ENCODE measurements at places on chromosomes 7 and 10. TPM values are rescaled to one million over a fixed set of nuclear protein-coding genes. Genes with fewer than 3 reads are reported as not detected.

The RPEL1 gene
- not detected for total RNA-seq

The NACAD gene
- total RNA-seq = 4.4 TPM

The INSIG1 gene
- total RNA-seq = 184 TPM

The SFXN2 gene
- total RNA-seq = 14.3 TPM

The MRLN gene
- not detected for total RNA-seq

The KLF14 gene
- total RNA-seq = not detected

The AKR1C8 gene
- total RNA-seq = not detected

The NEUROG3 gene
- total RNA-seq = not detected

The LRRN3 gene
- total RNA-seq = not detected

The ETV1 gene
- 6.5 TPM for total RNA-seq

The PRKCQ gene
- total RNA-seq = 8.0 TPM

DNA sequence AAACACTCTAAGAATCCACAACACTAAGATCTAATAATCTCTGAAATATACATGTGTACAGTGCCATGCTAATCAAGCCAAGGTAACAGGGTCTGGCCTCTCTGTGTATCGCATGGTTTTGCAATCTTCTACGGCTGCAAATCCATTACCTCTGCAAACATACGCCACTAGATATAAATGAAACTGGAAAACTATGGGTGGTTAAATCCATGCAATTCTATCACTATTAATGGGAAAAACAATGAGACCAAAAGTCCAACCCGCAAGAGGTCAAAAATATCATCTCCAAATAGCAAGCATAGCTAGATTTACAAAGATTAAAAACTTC, 23.0 kb downstream of the SGCE start:
- DNase-seq = no peak

- DNase-seq = no peak
These were observed 164.2 kb downstream of the PCLO start for GRCh38 chr7:82998436-82998835.

DNA sequence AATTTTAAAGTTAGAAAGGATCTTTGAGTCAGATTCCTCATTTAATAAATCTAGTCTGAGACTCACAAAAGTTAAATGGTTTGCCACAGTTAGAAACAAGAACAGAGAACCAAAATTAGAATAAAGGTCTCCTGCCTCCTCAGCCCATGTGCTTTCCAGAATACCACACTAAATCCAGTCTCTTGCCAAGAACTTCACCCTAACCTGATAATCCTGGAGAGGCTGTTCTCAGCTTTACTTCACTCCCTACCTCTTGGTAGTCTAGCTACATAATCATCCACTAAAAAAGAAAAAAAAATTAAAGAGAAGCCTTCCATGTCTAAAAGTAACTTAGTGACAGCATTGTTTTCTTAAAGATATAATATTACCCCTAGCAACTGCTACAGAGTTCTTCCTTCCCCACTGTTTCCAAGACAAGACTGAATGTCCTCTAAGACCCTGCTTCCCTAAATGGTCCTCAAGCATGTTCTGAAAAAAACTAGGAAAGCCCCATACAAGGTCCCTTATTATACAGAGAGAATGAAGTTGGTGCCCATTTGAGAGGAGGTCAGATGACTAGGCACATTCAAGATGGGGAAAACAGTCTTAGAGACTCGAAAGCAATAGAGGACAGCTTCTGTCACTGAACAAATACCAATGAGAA, 56.8 kb downstream of the ZNF438 start:
- DNase-seq = no peak

DNA sequence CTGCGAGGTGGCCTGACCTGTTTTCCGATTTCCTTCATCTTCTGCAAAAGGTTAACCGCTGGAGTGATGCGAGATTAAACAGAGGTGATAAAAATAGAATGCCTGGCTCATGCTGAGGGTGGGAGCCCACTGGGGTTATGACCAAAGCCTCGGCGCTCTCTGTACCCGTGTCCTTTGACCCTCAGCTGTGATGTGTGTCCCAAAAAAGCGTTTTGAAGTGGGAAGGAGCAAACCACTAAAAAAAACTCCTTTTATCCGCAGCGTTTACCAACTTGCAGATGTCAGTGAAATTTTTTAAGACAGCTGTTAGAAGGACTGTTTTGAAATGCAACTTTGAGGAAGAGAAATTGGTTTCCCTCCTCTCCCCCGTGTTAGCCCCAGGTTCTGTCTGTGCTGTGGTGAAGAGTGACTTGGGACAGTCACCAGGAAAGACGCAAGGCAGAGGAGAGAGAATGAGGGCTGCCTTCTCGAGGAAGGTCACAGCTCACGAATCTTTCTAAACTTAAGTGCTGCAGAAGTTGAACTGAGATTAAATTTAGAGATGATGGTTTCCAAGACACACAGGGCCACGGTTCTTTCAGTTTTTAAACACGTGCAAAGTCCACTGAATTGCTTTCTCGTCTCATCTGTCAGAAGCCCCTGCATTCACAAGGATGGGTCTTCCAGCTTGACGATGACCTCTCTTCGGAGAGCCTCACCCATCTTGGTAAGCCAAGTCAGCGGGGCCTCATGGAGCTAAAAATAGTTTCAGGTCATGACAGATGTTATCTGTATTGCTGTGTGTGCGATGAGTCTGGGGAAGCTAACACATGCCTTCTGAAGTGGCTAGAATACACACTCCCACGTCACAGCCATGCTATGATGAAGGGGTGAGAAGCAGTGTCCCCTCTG, 27.6 kb downstream of the AMZ1 start:
- no peak for DNase-seq

DNA sequence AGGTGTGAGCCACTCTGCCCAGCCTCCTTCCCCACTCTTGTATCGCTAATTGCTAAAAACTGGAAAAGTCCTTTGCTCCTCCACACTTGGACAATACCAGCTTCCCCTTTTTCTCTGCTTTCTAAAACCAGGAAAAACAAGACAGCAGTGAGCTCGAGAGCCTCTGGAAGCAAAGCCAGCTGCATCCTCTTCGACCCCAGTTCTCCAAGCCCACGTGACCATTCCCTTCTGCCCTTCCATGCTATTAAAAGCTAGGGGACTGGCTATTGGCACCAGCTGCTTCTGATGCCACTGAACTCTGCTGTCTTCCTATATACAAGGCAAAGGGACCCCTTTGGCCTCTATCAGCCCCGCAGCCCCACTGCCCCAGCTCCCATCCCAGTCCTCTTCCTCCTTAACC, 92.2 kb downstream of the SPDYE5 start:
- DNase-seq = no peak

GRCh38 chr7:87411186-87411585, 64.3 kb downstream of the ABCB4 start:
- no peak for DNase-seq

GRCh38 chr10:22631646-22632278, 82.6 kb downstream of the PIP4K2A start:
- DNase-seq = no peak

GRCh38 chr10:110698340-110698739, 54.2 kb downstream of the RBM20 start:
- DNase-seq = no peak

- peak; percentile 61 for DNase-seq
These were observed 109.9 kb downstream of the AHR start for GRCh38 chr7:17408245-17408903.

DNA sequence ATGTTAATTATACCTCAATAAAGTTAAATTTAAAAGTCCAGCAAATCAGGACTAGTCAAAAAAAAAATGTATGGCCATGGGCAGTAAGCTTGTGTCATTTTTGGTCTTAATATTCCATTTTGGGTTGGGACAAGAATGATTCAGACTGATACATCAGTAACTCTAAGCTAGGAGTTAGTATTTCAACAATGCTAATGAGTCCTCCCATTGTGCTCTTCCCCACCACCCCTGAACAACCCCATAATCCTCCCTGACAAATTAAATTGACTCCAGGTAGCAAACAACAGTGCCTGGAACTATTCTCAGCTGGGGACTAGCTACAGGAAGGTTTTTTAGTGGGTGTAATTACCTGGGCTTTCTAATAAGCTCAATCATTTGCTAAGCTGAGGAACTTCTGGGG, 30.7 kb upstream of the KCNIP2 start:
- DNase-seq = no peak

DNA sequence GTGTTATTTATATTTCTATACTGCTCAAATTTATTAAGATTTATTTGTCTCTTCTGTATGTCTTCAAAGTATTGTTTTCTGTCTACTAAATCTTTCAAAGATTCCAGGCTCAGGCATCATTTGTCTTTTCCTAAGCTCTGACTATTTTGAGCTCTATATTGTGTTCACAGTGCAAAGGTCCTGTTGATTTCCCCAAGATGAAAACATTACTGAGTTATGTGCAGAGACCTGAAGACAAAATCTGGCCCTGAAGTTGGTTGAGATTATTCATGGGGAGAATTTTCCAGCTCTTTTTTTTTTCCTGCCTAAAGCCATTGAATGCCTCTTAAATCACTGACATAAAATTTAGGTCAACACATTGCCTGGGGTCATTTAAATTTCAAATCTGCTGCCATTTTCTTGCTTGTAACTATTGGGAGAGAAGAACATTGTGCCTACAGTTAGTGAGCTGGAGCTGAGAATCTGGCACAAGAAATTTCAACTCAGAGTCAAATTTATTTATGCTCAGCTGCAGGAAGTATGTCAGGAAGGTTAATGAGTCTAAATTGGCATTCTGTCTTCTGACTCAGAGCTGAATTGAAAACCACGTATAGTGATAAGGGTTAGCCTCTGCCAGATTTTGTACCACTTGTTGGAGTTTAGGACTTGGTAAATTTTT, 31.6 kb downstream of the CSTF2T start:
- DNase-seq = peak; percentile 20

DNA sequence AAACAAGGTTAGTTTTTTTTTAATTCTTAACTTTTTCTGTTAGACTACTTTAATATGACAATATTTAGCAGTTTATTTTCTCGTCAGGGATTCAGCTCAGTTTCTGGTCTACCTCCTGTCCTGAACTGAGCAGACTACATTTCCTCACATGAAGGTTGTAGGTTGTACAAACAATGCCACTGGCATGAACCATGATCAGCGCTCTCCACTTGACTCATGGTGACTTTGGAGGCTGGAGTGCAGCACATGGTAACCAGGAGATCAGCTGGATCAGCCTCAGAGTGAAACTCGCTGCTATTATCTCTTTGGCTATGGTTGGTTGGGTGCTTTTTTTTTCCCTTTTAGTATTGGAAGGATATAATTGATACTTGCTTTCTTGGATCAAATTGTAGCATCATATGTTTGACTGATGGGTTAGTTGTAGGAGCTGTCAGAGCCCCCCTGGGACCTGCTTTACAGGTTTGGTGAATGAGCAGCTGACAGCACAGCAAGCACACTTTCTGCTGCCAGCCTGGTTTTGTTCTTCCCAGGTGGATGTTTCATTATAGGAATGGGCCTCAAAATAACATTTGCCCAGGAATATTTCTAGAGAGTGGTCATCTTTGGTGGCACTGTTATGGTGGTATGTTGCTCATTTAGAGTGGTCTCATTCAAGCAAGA, 556.4 kb downstream of the AUTS2 start:
- DNase-seq = no peak

DNA sequence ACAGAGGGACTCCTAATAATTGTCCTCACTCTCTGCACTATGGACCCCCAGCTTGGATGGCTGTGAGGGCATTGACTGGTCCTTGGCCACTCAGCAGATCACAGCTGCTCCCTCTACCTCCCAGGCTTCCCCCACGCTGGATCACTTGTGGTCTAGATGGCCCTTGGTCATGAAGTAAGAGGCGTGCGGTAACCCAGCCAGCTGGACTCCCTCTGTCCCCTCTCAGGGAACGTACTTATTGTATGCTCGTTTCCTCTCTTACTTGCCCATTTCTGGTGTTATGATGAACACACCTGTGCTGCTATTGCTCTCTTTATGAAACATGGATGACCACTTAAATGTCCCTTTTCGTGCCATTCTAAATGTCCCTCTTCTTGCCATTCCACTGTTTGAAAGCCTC, 19.3 kb downstream of the ADAMTS14 start:
- DNase-seq = no peak

- DNase-seq = no peak
These were observed 144.4 kb downstream of the KIAA1217 start for GRCh38 chr10:24353319-24353718.

DNA sequence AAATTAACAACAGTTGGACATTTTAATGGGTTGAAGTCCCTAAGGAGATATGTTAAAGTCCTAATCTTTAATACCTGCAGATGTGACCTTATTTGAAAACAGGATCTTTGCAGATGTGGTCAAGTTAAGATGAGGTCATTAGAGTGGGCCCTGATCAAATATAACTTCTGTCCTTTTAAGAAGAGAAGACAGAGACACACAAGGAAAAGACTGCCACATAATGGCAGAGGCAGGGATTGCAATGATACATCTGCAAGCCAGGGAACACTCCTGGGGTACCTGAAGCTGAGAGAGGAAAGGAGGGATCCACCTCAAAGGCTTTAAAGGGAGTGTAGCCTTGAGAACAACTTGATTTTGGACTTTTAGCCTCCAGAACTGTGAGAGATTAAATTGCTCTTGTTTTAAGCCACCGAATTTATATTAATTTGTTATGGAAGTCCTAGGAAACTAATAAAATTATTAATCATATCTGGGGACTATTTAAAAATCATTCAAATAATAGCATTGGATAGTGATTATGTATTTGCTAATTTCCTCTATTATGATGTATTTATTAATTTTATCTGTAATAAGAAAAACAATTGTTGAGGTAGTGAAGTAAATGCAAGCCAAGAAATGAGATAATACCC, 700.0 kb upstream of the PCDH15 start:
- DNase-seq = peak; percentile 8

DNA sequence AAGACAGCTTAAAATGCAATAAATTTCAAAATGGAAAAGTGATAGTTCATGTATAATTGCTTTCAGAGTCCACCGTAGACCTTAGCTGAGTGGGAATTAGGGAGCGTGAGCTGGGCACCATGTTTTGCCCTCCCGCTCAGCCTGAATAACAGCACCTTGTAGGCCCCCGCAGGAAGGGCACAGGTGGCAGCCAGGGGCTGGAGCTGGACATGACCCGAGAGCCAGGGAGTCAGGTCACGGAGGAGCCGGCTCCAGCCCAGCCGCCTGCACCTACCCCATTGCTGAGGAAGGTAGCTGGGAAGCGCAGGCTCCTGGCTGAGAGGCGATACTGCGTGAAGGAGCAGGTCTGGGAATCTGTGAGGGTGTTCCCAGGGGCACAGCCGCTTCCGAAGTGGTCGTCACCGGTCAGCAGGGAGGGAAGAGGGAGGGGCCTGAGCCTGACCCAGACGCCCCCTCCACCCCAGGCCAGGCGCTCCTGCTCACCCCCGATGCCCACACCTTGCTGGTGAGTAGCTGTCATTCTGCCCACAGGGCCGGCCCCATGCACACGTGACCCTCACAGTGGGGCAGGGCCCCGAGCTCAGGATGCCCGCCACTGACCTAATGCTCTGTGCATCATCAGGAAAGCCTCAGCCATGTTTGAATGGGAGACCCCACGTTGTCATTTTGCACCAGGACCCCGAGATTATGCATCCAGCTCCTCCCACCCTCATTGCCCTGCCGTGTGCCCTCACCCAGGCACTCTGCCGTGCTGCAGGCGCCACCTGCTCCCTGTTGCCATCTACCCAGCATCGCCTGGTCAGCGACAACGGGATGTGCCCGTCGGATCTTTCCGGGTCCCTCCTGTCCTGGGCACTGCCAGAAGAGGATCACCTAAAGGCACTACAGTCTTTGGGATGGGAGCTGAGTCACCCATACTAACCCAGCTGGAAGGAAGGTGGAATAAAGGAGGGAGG, 129.2 kb upstream of the TCERG1L start:
- DNase-seq = no peak

GRCh38 chr7:117706210-117706609, 167.0 kb downstream of the CTTNBP2 start:
- DNase-seq = no peak

All from foreskin keratinocyte (primary cell).